OCI-LY7 (cell line): ENCODE measurements at places on chromosomes 2 and 18.

DNA sequence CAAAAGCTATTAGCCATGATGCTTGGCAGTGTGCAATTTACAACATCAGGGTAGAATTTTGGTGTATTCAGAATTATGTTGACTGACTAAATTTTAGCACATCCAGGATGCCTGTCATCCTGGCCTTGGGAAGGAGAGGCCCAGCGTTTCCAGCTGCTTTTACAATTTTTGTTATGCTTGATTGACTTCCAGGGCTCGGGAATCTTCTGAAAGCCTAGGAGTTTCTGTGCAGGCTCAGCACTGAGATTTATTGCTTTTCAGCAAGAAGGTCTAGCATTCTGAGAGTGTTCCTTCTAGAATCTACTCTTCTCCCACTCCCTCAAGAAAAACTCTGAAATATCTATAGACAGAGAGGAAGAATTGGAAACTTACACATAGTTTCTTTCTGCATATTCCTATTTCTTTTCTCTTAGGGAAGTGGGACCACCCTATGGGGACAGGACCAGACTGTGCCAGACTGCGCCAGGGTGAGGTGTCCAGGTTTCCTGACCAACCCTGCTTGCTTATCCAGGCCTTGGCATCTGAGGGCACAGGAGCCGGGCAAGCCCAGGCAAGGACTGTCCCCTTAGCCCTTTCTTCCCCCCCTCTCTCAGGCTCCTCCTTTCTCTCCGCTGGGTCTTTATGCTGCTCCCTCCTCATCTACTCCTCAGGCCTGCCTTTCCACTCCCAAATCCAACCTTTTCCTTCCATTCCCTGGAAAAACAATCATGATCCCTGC is 26.9 kb downstream of the MAIP1 start:
- DNase-seq = no peak

GRCh38 chr2:3099860-3100234 is 277.8 kb downstream of the EIPR1 start:
- DNase-seq = no peak

GRCh38 chr18:70499218-70499691 is 210.4 kb downstream of the SOCS6 start:
- DNase-seq = no peak

DNA sequence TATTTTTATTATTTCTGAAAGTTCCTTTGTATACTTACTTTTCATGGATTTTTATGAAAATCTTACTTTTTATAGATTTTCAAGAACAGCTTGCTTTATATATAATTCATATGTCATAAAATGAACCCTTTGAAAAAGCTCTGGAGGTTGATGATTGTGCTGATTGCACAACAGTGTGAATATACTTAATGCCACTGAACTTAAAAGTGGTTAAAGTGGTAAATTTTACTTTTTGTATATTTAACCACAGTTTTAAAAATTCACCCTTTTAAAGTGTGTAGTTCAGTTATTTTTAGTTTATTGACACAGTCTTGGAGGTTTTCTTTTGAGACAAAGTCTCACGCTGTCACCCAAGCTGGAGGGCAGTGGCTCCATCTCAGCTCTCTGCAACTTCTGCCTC is 8.4 kb downstream of the SANBR start:
- no peak for DNase-seq

DNA sequence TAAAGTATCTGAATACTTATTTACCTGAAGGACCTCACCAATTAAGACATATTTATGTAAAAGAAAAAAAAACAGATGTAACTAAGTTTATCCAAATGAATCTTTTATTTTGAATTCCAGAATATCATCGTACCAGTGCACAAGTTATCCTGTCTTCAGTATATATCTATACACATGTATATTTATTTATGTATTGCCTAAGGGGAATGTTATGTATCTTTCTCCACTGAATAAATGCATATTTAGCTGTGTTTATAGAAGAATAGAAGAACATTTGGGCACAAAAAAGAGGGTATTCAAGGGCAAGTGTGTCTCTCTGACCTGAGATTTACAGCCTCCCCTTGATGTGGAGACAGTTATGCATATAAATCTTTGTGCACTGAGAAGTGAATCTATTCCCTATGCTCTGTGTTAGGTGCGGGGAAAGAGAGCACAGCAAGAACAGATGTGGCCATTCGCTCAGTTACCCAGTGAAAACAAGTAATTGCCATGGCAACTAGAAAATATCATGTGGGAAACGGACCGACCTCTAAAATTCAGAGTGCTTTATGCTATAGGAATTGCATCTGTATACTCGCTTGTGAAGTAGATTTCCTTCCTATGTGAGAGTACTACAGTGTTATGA is 39.5 kb upstream of the ASXL3 start:
- no peak for DNase-seq

GRCh38 chr2:196160946-196161345 is 10.4 kb downstream of the STK17B start:
- DNase-seq = no peak

DNA sequence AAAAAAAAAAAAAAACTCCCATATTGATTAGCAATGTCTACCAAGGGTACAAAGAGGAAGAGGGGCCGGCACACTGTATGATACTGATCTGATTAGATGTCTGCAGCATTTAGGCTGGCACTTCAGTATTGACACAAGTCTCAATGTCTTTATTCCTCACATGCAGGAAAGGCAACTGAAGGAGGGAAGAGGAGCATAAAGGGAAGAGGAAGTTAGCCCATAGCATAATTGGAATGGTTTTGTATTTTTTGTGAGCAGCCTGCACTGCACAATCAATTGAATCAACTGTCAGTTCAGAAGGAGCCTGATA is 79.0 kb downstream of the DNER start:
- DNase-seq = no peak
